ENCODE measurements at places on chromosomes 5 and 9.
A peak's percentile ranks its signal among the peaks of the same experiment; 100 is the strongest.

DNA sequence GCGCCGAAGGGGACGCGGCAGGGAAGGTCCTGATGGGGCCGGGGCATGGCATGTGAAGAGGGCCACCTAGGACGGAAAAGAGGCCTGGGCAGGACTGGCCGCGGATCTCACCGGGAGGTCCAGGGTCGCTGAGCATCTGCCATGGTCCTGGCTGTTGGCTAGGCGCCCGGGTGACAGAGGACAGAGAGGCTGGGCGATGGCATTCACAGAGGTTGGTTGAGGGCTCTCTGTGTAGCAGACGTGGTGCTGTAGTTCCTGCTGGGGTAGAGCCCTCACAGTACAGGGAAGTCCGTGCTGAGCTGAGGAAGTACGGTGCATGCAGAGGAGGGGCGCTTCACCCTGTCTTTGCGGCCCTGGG, 427 bp downstream of the PCYOX1L start:
- peak; percentile 10 for DNase-seq

GRCh38 chr5:74322191-74322590, 318.3 kb downstream of the ENC1 start:
- DNase-seq = no peak

GRCh38 chr9:8332871-8333270, 533.3 kb upstream of the DMAC1 start:
- DNase-seq = no peak

DNA sequence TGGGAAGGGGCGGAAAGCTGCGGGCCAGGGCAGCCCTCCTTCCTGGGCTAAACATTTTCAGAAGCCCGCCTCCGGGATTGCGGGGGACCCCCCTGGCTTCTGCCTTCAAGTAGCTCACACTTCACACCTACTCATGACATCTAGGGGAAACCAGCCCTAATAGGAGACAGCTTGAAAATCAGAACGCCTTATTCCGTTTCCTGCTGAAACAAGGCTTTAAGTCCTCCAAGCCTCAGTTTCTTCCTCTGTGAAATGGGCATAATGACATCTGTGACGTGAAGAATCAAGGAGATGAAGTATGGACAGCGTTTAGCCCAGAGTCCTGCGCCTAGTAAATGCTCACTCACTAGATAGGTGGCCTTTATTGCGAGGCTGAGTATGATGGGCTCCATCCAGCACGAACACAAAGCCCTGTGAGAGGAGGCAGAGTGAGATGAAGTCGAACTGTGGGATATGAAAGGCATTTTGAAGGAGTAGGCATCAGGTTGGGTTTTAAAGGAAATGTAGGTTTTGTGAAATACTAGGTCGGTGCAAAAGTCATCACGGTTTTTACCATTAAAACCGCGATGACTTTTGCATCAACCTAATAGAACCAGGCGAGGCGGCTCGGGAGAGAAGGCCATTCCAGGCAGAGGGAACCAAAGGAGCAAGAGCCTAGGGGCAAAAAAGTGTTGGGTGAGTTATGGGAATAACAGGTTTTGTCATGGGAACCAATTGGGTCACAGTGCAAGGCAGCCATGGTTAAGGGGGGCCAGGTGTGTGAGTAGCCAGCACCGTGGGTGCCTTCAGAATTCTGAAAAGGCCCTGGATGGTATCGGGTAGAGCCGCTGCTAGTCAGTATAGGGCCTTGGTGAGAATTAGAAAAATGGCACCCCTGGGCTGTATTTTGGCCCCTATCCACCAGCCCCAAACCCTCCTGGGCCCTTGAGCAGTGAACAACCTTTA, 1.0 kb upstream of the TSC1 start:
- no peak for DNase-seq

- no peak for DNase-seq
These were observed 224.6 kb upstream of the PLPPR1 start for GRCh38 chr9:100803956-100804355.

GRCh38 chr5:91301106-91301846, 81.8 kb downstream of the ARRDC3 start:
- DNase-seq = no peak

GRCh38 chr9:2420543-2420942, 201.0 kb upstream of the VLDLR start:
- DNase-seq = no peak

- no peak for DNase-seq
These were observed 205.5 kb downstream of the CACNA1B start for GRCh38 chr9:138082918-138083636.

- DNase-seq = peak; percentile 64
These were observed 21.0 kb upstream of the RALGDS start for GRCh38 chr9:133141833-133142595.

- DNase-seq = no peak
These were observed 1005.5 kb upstream of the PTPRD start for GRCh38 chr9:11618241-11618805.
